ENCODE measurements at places on chromosomes 4 and X.
A peak's percentile ranks its signal among the peaks of the same experiment; 100 is the strongest.

DNA sequence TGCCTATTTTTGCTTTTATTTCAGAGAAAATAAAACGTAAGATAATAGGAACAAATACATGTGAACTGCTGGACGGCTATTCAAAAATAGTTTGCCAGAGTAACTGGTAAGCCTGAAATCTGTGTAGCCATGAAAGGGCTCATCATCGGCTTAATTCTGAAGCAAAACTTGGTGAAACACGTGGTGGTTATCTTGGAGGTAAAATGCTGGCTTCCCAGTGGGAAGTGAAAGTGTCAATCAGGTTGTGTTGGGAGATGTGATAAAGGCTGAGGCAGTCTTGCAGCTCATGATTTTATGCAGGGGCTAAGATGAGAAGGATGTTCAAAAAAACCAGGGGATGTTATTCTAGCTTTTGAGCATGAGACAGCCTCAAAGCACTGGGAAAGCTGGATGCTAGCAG lies 36.1 kb upstream of the TLR2 start:
- DNase-seq = no peak

GRCh38 chrX:2650865-2651264 lies 40.2 kb upstream of the CD99 start:
- peak; percentile 86 for DNase-seq

- DNase-seq = no peak
Observed at GRCh38 chrX:134718966-134719317, 60.7 kb upstream of the PLAC1 start.

DNA sequence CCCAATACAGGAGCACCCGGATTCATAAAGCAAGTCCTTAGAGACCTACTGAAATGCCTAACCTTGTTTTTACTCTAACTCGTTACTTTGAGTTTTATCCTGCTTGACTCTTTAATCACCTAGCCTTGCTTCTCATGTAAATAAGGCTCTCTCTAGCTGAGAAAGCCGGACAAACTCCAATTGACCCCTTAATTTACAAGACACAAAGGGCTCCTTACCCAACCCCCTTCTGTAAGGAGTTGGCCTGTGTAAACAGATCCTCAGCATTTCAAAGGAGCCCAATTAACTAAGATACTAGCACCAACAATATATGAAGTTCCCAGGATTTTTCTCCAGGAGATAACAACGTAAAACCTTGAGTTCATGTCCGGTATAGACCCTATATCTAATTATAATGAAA lies 61.7 kb downstream of the CT47B1 start:
- no peak for DNase-seq

- DNase-seq = peak; percentile 18
Observed at GRCh38 chrX:102652031-102652688, 877 bp downstream of the GPRASP1 start.

DNA sequence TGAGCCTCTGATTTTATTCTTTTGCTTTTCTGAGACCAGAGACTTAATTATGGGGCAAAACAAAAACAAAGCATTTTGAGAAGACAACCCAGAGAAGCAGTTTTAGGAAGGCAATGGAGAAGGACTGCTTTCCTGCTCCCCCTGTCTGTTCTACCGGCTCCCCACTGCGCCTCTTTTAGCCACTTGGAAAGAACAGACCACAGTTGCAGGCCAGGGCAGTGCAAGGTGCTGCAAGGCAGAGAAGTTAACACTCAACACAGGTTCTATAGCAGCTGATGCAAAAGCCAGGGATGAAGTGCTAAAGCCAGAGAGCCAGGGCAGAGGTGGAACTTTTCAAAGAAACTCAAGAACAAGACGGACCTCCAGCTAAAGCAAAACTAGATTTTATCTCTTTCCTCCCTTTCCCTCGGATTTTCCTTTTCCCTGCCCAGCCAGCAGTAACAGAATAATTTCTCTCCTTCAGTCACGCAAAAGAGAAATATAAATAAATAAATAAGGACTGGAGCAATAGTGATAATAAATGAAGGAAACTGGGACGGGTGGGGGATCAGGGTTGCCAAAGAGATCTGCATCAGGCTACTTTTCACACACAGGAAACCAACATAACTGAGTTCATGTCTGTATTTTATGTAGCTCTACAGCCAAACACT lies 10.4 kb downstream of the SH3RF1 start:
- DNase-seq = peak; percentile 86

DNA sequence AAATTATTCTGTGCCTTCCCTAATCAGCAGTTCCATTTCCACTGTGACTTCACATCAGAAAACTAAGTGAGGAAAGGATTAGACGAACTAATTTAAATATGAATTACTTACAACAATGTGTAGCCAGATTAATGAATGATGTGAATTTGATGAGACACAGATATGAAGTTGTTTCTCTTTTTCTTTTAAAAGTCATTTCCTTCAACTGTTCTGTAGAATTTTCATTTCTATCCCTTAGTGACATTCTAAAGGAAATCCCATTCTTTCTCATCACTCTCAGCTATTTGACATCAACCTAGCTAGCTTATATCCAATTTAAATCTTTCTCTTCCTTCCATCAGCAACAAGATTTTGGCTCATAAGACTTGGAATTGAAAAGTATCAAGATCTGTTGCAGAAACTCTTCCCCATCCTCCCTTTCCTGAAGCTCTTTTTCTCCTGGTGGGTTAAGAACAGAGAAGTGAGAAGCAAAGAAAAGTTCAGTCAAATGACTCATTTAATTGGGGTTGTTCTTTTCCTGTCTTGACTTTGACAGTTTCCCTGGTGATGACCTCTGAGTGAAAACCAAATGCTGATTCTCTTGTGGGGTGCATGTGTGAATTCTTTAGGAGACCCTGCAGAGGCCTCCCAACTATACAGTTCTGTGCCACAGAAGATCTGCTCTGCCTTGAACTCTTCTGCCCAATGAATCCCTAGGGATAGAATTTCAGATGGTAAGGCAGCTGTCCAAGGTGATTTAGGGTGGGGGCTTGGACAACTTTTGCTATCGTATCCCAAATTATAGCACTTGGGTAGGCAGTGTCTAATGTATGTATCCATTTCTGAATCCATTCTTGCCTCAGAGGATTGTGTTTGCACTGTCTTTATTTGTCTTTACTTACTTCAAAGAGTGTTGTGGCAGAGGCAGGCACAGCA lies 232.5 kb upstream of the GPRIN3 start:
- DNase-seq = peak; percentile 69

GRCh38 chr4:77952457-77952856 lies 89.8 kb downstream of the MRPL1 start:
- DNase-seq = no peak

- no peak for DNase-seq
Observed at GRCh38 chr4:168257768-168258167, 60.8 kb downstream of the DDX60 start.

DNA sequence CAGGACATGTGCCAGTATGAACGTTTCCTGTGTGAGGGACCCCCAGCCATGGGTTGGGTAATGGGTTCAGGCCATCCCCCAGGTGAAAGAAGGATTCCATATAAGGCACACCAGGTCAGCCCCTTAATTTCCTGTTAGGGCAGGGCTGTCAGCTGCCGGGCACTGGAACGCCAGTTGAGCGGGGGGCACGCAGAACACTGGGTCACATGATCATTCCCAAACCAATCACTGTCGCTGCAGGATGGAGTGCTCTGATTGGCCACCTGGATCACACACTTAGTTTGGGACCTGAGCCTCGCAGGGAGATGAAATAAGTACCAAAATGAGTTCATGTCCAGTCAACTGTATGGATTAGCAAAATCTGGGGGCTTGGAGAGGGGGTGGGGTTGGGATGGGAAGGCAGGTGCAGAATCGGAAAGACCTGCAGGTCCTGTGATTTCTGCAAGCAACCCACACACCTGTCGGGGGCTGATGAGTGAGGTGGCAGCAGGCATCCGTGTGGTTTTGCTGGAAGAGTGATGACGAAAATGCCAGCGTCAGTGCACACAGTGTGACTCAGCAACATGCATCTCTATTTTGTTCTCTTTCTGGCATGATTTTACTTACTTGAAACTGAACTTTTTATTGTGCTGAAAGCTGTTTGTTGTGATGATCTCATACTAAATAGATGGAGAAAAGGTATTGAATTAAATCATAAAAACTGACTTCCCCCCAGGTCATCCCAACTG lies 32.2 kb downstream of the RNF212 start:
- DNase-seq = no peak

GRCh38 chr4:159098482-159099127 lies 4.3 kb upstream of the RAPGEF2 start:
- no peak for DNase-seq

DNA sequence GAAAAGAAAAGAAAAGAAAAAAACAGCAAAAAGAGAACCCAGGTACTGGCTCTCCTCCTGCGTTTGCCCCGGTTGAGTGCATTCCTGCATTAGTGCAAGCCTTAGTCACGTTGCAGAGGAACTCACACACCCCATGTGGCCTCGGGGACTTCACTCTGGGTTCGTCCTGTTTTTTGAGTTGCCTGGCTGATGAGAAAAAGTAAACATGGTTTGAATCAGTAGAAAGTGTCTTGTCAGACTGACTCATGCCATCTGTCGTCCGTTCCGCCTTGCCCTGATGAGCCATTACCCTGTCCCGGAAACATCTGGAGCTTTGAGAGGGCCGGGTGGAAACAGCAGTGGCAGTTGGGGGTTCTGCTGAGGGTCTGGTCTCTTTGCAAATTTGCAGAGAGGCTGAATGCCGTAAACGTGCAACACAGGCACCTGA lies 16.3 kb downstream of the CD99 start:
- DNase-seq = peak; percentile 60

- DNase-seq = no peak
Observed at GRCh38 chrX:137424679-137425078, 141.2 kb upstream of the ZIC3 start.

DNA sequence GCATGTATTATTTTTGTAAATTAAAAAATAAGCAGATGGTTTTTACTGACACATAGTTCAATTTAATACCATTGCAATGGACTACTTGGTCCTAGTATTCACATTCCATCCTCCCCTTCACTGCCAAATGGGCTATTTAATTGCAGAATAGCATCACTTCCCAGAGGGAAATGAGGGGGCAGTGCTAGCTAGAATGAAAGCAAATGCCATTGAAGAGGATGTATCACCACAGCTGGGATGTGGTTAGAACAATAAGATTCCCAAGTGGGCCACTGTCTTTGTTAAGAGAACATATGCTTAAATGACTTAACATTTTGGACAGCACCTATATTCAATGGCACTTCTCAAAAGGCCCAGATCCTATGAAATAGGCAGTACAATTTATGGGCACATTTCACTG lies 224.7 kb downstream of the RBMX2 start:
- DNase-seq = no peak

DNA sequence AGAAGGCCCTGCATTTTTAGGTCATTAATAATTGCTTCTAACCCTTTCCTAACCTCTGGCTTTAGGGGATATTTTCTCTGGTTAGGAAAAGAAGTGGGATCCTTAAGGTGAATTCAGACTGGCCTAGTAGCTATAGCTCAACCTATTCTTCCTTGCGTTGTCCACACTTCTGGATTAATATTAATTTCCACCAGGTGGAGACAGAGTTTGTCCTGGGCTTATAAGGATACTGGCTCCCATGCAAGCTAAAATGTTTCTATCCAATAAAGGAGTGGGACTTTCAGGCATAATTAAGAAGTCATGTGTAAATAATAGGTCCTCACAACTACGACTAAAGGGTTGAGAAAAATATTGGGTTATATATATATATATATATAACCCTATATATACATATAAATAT lies 860.0 kb upstream of the POU3F4 start:
- DNase-seq = no peak

- DNase-seq = no peak
Observed at GRCh38 chr4:57148831-57149505, 38.8 kb upstream of the IGFBP7 start.

DNA sequence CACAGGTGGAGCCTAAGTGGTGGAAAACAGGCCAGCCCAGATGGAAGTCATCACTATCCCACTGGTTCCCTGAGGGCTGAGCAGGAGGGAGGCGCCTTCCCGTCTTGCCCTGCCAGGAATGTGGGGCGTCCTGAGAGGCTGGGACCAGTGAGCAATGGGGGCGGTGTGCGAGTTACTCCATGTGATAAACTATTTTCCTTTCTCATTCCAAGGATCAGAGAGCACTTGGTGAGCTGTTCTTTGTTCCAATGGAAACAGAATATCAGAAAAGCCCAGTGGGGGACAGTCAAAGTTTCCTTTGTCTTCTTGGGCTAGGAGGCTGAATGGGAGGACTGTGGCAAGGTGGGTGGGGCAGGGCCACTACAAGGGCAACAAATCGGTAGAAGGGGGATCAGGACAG lies 86.2 kb downstream of the NHSL2 start:
- DNase-seq = no peak

DNA sequence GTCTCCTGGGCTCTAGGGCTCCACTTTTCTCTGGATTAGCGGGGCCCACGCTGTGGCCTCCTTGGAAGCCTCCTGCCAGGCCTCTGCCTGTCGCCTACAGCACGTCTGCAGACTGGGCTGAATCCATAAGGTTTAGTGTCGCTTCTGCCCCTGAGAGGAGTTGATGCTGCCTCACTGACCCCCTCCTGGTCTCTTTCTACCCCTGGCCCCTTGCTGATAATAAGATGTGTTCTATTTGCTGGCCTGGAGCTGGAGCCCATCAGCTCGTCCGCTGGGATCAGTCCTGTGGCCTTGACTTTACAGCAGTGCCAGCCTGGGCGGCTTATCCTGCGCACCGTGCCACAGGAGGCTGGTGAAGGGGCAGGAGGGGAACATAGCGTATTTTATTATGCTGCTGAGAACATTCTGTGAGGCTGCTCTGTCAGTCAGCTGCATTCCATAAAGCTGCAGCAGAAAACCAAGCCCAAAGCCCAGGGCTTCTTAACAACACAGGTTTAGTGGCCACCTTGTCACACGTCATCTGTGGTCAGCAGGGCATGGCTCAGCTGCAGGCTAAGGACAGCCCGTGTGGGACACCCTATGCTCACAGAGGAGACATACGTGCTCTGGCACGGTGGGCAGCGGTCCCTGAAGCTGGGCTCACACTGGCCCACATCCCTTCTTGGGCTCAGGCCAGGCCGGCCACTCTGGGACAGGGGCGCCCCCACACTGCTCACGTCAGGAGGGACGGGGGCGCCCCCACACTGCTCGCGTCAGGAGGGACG lies 29.3 kb upstream of the HGFAC start:
- DNase-seq = no peak

GRCh38 chr4:39505581-39505980 lies 21.7 kb downstream of the UGDH start:
- no peak for DNase-seq

GRCh38 chrX:136906921-136907510 lies 26.5 kb upstream of the RBMX start:
- no peak for DNase-seq

DNA sequence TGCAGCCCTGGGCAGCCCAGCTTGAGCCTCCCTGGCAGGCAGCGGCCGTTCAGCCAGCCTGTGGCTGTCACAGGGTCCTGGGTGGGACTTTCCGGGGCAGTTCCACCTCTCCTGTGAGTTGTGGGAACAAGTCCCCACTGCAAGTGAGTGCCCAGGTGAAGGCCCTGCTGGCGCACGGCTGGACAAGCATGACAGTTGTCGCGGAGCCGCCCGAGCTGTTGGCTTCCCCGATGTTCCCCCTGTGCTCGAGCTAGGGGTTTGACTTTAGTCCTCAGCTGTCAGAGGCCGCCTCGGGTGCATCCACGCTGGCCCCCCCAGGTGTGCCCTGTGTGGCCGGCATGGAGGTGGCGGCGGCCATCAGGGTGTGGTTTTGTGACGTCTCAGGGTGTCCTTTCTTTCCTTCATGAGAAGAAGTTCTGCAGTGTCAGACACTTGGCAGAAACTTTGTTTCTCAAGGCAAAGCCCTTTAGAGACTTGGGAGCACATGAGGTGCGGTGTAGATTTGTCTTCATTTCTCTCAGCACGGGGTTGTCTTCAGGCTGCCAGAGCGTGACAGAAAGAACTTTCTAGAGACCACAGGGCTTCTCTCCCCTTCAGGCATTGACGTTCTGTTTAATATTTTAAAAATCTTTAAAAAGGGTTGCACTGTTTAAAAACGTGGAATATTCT lies 69.4 kb upstream of the HGFAC start:
- DNase-seq = no peak

Measured in endothelial cell of umbilical vein (primary cell).